ENCODE measurements at places on chromosomes 6 and 20.

GRCh38 chr20:18609741-18610140 lies 21.9 kb downstream of the DTD1 start:
- DNase-seq, result no peak

DNA sequence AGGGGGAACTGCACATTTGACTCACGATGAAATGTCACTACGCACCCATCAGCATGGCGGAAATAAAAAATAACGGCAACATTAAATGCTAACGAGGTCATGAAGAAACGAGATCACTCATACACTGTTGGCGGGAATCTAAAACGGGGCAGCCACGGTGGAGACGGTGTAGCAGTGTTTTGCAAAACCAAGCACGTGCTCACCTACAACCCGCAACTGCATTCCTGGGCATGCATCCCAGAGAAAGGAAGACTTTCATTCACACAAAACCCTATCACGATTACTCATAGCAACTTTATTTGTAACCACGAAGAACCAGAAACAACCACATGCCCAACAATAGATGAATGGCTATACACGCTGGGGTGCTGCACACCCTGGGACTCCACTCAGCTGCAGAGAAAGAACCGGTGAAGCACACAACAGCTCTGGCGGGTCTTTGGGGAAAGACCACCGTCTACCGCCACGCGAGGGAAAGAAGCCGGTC lies 77.0 kb downstream of the YTHDF1 start:
- DNase-seq, result no peak

GRCh38 chr20:17872434-17872833 lies 96.2 kb downstream of the SNX5 start:
- no peak for DNase-seq

DNA sequence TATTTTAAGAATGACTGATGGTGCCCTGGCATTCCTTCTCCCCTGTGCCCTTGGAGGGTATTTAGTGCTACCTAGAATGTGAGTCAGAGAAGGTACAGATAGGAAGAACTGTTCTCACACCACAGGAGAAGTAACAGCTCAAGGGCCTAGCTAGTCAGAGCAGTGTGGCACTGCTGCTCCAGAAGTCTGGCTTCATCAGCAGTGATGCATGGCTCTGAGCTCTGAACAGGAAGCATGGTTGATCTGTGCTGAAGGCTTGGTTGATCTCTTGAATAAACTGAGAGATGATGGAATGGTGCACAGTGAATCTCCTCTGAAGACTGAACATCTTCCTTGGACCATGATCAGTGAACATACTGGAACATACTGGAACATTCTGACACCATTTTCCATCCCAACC lies 425.3 kb upstream of the SLC35B3 start:
- DNase-seq, result no peak

DNA sequence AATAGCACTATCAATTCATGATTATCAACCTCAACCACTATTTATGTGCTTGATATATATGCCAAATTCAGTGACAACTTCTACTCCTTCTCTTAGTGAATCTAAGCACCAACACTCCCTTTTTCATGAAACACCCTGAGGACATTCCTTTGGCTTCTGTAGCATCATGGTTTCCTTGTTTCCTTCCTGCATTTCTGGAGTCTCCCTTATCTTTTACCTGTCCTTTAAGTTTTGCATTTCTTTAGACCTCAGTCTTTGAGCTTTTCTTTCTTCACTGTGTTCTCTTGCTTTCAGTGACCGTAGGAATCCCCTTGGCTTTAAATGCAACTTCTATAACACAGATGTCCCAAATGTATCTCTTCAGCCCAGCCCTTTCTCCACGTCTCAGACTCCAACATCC lies 143.8 kb upstream of the MLIP start:
- no peak for DNase-seq

GRCh38 chr6:9507136-9507895 lies 907.6 kb downstream of the TFAP2A start:
- no peak for DNase-seq

DNA sequence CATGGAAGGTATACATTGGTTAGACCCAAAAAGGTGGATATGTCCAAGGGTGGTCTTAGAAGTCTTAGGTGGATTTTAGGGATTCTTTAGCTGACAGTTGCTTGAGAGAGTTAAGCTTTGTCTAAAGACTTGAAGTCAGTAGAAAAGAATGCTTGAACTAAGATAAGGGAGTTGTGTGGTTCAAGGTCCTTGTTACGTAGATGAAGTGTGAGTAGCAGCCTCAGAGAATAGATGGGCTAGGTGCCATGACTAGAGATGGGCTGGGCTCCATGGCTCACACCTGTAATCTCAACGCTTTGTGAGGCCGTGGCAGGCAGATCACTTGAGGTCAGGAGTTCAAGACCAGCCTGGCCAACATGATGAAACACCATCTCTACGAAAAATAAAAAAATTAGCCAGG lies 1.7 kb downstream of the SHLD1 start:
- no peak for DNase-seq

DNA sequence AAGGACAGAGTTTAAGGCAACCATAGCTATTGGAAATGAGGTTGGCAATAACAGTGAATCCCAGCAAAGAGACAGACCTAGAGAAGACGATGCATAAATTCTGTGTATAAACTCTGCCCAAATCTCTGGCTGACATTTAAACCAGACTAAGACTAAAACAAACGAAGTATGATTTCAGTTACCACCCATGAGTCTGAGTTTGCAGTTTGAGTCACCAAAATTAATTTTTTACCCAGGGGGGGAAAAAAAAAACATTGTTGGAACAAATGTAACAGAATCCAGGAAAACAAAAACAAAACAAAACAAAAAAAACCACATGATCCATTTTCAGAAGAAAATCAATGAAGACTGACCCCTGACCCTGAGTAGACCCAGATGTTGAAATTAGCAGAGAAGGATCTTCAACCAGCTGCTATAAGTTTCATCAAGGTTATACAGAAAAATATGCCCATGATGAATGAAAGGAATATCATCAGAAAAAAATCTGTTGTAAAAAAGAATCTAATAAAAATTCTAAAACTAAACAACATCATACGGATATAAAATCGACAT lies 190.8 kb downstream of the GMDS start:
- DNase-seq, result no peak

DNA sequence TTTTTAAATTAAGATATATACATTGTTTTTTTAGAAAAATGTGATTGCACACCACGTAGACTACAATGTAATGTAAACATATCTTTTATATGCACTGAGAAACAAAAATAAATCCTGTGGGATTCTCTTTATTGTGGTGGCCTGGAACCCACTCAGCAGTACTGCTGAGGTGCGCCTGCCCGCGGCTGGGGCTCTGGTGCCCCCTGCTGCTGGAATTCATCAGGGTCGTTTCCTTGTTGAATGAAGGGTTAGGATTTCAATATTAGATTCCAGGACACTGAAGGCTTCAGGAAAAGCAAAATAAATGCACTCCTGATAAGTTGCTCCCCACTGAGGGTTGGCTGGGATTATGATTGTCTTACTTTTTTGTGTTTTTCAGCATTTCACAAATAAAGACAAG lies 175.8 kb upstream of the GGTLC1 start:
- DNase-seq, result no peak

Measured in hematopoietic multipotent progenitor cell treated with erythropoietin and hydrocortisone succinate and interleukin-3 and kit ligand, for 15 days (in vitro differentiated cells).